HEK293T (cell line): ENCODE measurements at places on chromosomes 12 and 14.

GRCh38 chr14:52363041-52363704 lies 49.1 kb downstream of the PTGER2 start:
- no peak for DNase-seq

DNA sequence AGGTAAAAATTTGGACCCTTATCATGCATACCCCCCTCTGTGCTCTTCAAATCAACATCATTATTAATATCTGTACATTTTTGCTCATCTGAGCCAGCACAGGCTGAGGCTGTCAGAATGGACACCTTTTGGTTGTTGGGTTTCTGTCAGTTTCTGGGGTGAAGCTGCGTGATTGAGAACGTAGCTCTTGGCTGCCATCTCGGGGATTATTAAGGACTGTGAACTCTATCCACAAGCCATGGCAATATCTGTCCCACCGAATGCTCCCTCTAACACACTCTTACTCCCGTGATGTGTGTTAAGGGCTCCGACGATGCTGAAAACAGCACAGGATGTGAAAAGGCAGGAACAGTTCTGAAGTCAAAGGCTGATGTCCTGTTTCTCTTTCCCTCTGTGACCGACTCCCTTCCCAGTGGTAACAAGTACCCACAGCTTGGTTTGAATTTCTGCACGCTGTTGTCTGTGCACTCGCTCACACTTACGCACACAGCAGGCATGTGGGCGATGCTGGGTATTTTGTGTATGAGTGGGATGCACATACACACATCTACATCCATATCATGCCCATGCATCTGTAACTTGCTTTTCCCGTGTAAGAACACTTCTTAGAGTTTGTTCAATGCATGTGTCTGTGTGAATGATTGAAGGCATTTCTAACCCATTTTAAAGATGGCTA lies 405.6 kb downstream of the TMEM121 start:
- peak; percentile 21 for DNase-seq

DNA sequence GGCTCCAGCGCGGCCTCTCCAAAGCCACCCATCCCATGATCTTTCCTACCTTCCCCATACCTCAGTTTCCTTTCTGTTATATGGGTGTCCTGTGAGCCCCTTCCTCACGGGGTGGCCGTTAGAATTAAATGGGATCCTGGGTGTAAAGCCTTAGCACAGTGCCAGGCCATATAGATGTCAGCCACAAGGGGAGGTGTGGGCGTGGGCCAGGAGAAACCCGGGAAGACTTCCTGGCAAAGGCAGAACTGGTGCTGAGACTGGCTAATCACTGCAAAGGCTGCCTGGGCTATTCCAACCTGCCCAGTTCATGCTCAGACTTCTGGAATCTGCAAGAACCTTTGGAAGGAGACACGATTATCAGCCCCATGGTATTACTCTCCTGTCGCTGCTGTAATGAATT lies 11.0 kb upstream of the NCOR2 start:
- DNase-seq = no peak

DNA sequence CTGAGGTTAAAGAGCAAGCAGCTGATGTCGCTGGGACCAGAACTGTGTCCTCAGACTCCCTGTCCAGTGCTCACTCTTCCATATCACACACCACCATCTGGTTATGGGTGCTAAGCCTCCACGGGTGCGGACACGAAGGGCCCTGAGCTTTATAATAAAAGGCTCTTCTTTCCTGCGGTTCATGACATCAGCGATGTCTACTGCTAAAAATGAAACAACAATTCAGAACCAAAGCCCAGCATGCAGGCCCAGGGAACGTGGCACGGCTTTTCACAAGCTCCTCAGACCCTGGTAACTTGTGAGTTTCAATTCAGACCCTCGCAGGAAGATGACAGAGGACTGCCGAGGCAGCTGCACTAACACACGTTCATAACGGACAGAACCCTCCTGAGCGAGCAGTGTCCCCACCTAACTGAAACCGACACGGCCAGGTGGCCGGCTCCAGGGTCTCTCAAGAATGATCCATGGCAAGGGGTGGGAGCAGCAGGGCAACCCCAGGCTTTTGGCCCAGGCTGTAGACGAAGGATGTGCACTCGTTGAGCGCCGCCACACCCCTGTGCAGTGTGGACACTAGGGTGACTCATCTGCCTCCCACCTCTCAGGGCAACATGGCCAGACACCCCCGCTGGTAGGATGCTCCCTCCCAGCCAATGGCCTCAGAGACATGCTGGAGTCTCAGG lies 180.3 kb downstream of the CALM1 start:
- no peak for DNase-seq

DNA sequence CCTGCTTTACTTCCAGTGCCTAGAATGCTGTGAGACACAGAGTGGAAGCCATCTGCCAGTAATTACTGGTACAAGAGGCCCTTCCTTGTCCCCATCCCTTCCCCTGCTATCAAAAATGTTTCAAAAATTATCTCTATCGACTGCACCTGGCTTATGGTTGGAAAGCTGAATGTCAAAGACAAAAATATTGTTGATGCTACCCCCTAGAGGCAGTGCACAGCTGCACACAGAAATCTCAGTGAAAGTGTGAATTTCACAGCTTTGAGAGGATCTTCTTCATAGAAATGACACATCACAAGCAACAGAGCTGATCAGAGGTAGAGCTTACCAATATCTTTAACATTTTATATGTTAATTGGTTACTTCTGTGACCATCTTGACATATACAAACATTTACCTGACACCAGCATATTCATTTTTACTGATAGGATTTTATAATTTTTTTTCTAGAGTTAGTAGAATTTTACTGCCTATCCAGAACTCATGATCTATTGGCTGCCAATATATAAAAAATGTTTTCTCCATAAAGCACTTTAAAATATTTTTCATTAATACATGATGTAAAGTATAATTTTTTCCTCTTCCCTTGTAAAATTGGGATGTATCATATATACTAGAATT lies 138.0 kb downstream of the AACS start:
- peak; percentile 47 for DNase-seq

DNA sequence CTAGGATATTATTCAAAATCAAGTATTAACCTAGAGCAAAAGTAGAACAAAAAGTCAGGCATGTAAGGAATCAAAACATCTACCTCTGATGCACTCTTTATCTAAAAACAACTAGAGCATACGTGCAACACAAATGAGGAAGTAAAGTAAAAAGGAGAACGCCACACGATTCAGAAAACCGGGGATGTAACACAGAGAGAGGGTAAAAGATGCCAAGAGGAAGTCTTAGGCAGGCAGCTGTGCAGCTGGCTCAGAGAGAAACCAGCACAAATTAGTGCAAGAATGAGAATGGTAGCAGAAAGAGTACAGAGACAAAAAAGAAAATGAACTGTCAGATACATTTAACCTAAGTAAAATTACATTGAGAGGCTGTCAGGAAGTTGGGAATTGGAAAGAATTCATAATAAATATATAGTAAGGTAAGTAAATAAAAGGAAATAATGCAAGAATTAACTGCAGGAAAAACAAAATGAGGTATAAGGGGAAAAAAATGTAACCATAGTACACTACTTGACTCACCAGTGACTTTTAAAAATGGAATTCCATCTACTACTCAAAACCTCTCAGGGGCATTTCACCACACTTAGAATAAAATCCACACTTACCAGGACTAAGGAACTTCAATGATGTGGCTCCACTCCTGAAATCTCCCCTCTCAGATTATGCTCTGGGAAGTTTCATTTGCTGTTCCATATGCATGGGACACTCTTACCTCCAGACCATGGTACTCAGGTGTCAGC lies 17.1 kb downstream of the BCAT1 start:
- no peak for DNase-seq

GRCh38 chr12:26646571-26646970 lies 186.4 kb downstream of the ITPR2 start:
- DNase-seq = no peak

DNA sequence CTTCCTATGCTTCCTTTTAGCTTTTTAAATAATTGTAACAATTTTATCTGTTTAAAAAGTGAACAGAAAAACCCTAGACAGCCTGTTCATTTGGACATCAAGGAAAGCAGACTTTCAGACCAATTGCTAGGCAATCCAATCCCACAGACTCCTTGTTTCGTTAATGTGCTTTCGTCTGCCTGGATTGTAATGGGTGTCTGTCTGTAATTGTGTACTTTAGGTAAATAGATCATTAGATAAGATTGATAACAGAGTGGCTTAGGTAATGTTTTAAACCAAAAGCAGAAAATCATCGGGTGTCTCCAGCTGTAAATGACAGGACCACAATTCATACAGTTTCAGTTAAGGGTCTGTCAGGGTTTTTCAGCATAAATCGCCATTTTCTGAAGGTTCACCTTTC lies 19.6 kb downstream of the CCDC60 start:
- DNase-seq = no peak

- no peak for DNase-seq
These were observed 11.3 kb upstream of the SYT1 start for GRCh38 chr12:78853231-78853630.

- no peak for DNase-seq
These were observed 67.5 kb downstream of the DIP2B start for GRCh38 chr12:50572287-50572686.

DNA sequence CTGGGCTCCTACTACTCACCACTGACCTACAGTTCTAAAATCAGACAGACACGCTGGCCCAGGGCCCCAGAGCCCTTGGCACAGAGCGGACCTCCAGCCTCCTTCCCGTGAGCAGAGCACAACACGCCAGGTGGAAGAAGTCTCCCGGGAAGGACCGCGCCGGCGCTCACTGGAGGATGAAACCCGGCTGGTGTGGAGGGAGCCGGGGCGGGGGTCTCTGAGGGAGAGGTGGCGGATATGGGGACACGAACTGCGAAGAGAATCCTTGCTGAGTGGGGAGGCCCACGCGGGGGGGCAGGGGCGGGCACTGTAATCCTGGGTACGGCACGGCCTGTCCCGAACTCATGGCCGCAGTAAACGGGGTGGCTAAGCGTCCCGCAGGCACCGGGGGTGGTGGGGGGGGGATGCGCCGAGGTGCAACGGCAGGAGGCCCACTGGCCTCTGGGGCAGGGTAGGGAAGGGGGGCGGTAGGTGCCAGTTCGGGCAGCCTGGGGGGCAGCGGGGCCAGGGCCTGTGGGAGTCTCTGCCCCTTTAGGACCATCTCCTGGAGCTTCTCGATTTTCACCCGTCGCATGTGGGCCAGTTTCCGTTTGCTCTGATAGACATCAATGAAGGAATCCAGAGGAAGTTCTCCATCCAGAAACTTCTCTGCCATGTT lies 28.8 kb downstream of the VPS37B start:
- DNase-seq = no peak

- DNase-seq = no peak
These were observed at the start of gene CD4 for GRCh38 chr12:6788972-6789924. Gene CD4, plus strand, starts transcription at chr12:6789528. Its CDS starts 10,611 bp downstream, at chr12:6800139.

- no peak for DNase-seq
These were observed 5.5 kb downstream of the OR6C3 start for GRCh38 chr12:55336002-55336401.

- DNase-seq = no peak
These were observed 164.5 kb downstream of the ANO2 start for GRCh38 chr12:5780536-5780935.

GRCh38 chr12:120249875-120250795 lies 15.4 kb downstream of the PXN start:
- DNase-seq = no peak
